ENCODE measurements at places on chromosomes 2 and 18.

GRCh38 chr2:25371253-25372241 is 29.8 kb upstream of the DNMT3A start:
- no peak for DNase-seq

- DNase-seq, result no peak
Observed at GRCh38 chr2:131056204-131056931, 36.9 kb downstream of the FAM168B start.

- peak; percentile 13 for DNase-seq
Observed at GRCh38 chr2:226215902-226216503, 583.6 kb downstream of the IRS1 start.

GRCh38 chr2:16125614-16126516 is 185.5 kb downstream of the MYCN start:
- DNase-seq, result no peak

All from GM13976 (cell line).